AG04449 (cell line): ENCODE measurements at places on chromosomes 4 and X.
A peak's percentile ranks its signal among the peaks of the same experiment; 100 is the strongest.

DNA sequence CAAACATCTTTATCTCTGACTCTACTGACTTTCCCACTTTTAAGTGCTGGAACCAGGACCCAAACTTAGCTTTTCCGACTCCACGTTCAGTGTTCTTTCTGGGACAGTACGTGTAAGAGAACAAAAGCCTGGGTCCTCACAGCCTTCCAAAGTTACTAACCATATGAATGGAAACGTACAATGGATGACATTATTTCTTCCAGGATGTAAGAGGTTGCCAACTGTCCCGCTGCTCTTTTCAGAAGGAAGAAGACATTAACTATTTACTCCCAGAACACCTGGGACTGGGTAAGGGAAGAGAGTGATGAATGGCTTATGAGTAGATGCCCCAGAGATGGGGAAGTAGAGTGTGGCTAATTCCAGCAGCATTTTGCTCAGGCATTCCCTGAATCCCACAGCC lies 114.7 kb downstream of the TRAPPC11 start:
- DNase-seq = no peak

GRCh38 chr4:77994194-77994721 lies 62.9 kb upstream of the FRAS1 start:
- DNase-seq = peak; percentile 36

DNA sequence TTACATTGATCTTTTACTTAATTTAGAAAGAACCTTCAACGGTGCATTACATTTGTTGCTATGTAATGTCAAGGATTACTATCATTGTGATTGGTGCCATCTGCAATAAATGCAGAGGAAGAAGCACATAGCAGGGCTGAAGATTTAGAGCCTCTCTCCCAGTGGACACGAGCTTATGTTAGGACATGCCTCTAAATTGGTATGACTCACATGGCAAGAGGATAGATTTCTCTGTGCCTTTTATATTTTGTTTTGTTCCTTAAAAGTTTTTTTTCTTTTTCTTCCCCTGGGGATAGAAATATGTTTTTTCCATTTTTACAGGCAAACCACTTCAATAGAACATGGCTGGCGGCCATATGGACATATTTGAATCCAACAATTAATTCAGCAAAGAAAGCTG lies 205.0 kb upstream of the HAND2 start:
- peak; percentile 2 for DNase-seq

DNA sequence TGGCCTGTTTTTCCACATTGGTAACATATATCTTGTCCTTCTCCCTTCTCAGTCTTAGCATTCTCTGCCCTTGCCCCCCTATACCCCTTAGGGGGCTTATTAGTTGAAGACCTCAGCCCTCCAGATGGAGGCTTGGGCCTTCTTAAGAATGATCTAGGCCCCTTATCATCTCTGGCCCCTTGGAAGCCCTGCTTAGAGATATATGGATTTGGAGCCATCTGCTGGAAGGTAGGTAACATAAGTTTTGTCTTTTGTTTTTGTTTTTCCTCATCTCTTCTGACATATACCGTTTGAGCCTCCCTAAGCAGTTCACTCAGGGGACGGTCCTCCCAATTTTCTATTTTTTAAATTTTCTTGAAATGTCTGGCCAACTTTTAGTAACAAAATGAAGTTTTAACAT lies 48.3 kb upstream of the NAP1L2 start:
- DNase-seq = no peak

GRCh38 chr4:174449944-174450785 lies 72.1 kb downstream of the HPGD start:
- no peak for DNase-seq

- peak; percentile 9 for DNase-seq
These were observed 84.4 kb downstream of the HTRA3 start for GRCh38 chr4:8353912-8354453.

DNA sequence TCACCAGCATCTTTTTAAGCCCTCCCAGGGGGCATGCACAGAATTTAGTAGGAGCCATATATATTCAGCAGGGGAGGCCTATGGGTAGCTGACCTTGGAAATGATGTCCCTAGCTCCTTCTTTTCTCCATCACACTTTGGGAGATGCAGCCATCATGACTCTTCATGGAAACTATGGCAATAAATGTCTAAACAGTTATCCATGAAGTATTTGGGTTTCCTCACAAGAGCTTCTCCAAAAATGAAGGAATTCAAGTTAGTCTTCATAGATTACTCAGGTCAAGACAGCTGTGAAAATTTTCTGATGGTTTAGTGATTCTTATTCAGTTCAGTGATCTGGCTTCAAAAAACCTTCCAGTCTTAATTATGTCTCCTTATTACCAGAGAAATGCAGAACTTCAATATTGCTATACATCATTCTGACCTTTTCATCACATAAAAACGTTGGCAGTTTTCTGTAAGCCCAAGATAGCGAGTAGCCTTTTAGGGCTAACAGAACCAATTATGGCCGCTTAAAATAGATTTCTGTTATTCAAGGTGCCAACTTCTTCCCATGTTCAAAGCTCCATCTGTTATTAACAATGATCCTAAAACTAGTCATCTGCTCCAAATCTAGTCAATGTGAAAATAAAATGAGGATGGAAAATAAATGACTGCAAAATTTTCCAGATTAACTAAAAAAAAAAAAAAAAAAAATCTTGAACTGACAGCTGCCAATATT lies 52.5 kb downstream of the TMEM156 start:
- DNase-seq = no peak

GRCh38 chr4:145297556-145297955 lies 117.2 kb upstream of the OTUD4 start:
- DNase-seq = no peak

DNA sequence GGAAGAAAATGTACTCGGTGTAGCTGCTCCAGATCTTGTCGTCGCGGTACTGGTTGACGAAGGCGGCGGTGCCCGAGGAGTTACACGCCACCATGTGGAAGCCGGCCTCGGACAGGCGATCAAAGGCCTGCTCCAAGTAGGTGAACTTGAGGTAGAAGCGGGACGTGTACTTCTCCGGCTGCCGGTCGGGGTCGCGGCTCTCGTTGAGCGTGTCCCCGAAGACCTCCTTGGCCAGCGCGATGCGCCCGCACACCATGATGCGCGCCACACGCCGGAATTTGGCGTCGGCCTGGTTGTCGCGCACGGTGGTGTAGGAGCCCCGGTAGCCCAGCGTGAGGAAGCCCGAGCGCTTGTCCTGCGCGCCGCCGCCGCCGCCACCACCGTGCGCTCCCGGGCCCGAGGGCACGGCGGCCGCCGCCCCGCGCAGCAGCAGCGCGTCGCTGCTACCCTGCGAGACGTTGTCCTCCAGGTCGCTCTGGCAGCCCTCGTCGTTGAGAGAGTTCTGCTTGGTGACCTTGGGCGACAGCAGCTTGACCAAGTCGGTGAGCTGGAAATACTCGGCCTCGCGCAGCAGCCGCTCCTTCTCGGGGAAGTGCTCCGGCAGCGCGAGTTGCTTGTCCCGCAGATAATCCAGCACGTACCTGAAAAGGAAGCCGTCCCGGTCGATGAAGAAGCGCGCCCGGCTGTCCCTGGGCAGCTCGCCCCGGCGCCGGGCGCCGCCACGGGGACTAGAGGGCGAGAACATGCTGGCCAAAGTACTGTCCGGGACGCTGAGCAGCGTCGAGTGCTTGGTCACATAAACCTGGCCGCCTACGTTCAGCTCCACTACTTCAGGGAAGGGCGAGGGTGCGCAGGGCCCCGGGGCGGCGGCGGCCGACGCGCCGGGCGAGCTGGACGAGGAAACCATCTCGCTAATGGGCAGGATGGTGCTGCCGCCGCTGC lies 775 bp downstream of the KCTD8 start:
- no peak for DNase-seq

GRCh38 chr4:173318240-173318639 lies 15.9 kb downstream of the HMGB2 start:
- no peak for DNase-seq

- no peak for DNase-seq
These were observed 834 bp downstream of the NHS start for GRCh38 chrX:17375637-17376430.

GRCh38 chr4:108144451-108144850 lies 24.3 kb downstream of the LEF1 start:
- no peak for DNase-seq

GRCh38 chr4:15443371-15444160 lies 15.7 kb downstream of the C1QTNF7 start:
- no peak for DNase-seq
